IPS DF 19.7 (cell line): ENCODE measurements at places on chromosomes 7 and 10.

- no peak for DNase-seq
These were observed 62.8 kb downstream of the PPP1R3A start for GRCh38 chr7:113856010-113856409.

- DNase-seq: no peak
These were observed at the start of gene IFIT3 for GRCh38 chr10:89327803-89328441. IFIT3 (plus strand) TSS chr10:89327997; CDS start chr10:89328074, 77 bp downstream.

GRCh38 chr10:113438652-113439051 is 114.2 kb upstream of the HABP2 start:
- no peak for DNase-seq

GRCh38 chr10:118139321-118139720 is 92.6 kb upstream of the RAB11FIP2 start:
- no peak for DNase-seq

DNA sequence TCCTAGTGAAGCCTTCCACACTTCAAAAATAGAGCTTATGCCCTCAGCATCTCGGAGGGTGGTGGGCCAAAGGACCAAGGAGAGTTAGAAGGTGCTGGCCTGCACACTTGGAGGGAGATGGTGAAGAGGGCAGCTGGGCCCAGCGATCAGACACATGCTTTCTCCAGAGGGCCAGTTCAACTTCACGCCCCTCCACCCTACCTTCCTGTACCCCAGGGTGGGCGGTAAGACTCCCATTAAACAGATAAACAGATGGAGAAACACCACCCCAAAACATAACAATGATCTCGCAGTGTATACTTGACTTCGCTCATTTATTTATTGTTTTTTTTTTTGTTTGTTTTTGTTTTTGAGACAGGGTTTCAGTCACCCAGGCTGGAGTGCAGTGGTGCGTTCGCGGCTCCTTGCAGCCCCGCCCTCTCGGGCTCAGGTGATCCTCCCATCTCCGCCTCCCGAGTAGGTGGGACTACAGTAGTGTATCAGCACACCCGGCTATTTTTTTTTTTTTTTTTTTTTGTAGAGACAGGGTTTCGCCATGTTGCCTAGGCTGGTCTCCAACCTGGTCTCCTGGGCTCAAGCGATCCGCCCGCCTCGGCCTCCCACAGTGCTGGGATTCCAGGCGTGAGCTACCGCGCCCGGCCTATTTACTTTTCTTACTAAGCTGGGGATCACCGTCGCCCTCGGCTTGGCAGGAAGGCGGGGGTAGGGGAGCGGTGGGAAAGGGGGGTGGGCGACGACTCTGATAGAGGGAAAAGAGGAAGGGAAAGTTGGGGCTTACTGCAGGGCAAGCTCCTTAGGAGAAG is 1.8 kb downstream of the C10orf95 start:
- DNase-seq: no peak

- peak; percentile 69 for DNase-seq
These were observed at the start of gene RAB19 for GRCh38 chr7:140403878-140404564. RAB19 (plus strand) TSS chr7:140404058; CDS start chr7:140407647, 3,589 bp downstream.

GRCh38 chr10:131573256-131573655 is 261.7 kb upstream of the TCERG1L start:
- no peak for DNase-seq

GRCh38 chr7:135320268-135320667 is 86.6 kb downstream of the STRA8 start:
- DNase-seq: no peak

DNA sequence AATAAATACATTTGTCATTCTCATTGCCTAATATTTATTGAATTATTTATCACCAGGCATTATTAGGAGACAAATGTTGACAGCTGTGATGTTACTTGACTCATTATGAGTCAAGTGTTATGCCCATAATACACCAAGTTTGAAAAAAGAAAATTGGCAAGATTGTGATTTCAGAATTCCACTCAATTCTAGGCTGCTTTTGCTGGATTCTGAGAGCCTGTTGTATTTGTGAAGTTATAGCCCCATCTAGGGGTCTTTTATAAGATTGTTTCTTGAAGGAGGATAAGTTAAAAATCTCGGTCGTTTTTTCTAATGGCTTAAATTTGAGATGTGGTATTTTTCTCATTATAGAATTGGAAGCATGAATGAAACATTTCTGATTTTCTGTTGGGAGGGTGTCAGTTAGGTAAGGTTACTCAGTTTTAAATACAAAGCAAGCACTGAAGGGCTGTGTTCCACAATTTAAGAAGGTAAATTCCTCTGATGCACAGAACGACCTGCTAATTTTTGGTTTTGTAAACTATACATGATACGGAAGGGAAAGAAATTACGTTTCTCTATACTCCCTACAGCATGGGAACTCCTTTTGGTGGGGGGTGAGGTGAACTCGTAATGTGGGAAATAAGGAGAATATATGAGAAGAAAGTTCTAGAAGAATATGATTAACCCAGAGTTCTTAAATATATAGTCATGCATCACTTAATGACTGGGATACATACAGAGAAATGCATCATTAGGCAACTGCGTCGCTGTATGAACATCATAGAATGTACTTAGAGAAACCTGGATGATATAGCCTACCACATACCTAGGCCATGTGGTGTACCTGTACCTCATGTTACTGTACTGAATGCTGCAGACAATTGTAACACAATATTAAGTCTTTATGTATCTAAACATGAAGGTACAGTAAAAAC is 2.6 kb downstream of the STK31 start:
- no peak for DNase-seq

DNA sequence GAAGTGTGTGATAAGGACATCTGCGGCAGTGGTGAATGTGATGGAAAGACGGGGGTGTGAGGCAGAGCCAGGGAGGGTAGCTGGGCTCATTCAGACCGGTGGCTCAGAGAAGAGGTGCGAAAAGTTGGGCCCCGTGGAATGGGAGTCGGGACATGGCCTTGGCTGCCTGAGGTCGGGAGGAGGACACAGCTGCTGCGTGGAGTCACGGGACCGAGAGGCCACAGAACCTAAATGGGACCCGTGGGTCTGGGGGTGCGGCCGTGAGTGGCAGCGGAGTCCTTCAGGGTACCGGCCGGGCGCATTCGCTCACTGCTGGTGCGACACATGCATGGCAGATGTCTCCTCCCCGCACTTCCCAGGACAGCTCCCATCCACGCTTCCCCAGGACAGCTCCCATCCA is 22.9 kb upstream of the LARP4B start:
- DNase-seq: no peak

- DNase-seq: no peak
These were observed 52.0 kb upstream of the FIGNL1 start for GRCh38 chr7:50502001-50502684.

DNA sequence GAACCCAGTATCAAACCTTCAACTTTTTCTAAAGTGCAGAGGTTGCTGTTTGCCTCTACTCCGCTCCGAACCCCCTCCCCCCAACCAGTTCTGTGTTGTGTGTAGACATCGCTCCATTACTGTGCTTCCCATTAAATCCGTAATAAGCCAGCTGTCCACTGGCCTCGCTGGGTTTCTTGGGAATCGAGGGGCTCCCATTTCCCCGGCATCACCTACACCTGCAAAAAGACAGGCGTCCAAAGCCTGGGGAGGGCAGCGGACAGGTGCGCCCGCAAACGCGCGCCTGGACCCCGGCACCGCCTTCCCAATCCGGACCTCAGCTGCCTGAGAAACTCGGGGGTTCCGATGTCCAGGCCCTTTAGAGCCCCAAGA is 631 bp downstream of the RTKN2 start:
- no peak for DNase-seq

DNA sequence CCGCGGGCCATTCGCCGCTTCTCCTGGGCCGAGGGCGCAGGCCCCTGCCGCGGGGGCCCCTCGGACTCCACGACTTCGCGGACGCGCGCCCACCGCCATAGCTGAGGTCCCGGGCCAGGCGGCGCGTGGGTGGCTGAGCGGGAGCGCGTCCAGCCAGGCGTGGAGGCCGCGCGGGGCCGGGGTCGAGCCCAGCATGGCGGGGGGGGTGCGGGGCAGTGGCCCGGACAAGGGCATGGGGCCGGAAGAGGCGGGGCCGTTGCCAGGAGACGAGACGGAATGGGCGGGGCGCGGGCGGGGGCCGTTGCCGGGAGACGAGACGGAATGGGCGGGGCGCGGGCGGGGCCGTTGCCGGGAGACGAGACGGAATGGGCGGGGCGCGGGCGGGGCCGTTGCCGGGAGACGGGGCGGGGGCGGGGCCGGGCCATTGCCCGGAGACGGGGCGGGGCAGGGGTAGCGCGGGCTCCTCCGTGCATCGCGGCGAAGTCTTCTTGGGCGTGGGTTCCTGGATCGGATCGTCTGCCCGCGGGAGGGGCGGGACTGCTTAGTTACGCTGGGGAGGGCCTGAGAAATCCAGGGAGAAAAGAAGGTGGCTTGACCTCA is 14.8 kb downstream of the ADAM8 start:
- DNase-seq: no peak

GRCh38 chr7:95238252-95238943 is 85.9 kb downstream of the PON1 start:
- no peak for DNase-seq

- no peak for DNase-seq
These were observed at the start of gene IL6 for GRCh38 chr7:22726907-22727713. IL6 (plus strand) TSS chr7:22727200; CDS start chr7:22727263, 63 bp downstream.

DNA sequence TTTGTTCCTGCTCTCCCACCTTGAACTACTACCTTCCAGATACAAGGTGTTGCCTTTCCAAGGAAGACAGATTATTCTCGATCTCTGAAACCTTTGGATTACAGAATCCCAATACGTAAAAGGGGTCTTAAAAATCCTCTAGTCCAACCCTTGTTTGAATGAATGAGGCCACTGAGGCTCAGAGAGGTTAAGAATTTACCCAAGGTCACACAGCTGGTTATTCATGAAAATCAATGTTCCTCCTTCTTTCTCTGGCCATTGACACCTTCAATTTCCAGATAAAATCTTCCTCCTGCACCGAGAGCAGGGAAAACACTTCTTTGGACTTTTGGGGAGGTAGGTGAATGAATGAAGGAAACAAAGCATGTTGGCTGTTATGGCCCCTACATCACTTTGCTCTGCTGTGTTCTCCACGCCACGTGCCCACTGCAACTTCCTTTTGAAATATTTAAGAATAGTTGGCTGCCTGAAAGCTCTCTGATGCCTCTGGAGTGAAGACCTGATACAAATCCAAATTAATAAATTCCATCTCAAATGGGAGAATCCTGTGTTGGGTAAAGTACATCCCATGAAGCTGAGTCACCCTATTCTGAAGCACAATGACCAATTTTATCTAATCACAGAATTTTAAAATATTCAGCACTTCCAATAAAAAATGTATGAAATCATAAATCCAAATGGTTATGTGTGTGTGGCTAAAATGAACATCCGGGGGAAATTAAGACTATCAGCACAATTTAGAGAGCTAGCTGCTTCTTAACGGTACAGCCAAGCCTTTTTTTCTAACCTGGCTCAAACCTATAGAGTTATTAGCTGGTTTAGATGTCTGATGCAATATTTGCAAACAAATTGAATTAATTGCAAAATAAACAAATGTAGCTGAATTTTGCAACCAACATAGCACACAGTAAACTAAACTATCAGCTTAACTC is 7.3 kb downstream of the SVIL start:
- DNase-seq: no peak

DNA sequence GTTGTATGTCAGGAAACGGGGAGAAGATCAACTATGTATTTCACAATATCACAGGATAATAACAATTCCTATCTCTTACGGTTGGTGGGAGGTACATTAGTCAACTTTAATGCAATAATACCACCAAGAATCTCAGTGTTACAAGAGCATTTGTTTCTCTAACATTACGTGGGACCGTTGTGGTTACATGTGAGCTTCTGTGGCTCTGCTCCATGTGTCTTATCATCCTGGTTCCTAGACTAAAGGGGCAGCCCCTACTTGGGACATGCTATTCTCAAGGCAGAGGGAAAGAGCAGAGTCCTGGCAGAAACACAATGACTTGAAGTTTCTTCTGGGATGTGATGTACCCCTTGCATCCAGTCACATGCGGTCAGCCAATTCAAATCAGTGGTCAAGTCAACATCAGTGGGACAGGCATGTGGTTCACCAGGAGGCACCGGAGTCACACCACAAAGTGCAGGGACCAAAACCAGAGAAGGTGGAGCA is 2.5 kb upstream of the ZNF22 start:
- no peak for DNase-seq

- no peak for DNase-seq
These were observed 198.8 kb upstream of the KLF14 start for GRCh38 chr7:130932667-130933432.

DNA sequence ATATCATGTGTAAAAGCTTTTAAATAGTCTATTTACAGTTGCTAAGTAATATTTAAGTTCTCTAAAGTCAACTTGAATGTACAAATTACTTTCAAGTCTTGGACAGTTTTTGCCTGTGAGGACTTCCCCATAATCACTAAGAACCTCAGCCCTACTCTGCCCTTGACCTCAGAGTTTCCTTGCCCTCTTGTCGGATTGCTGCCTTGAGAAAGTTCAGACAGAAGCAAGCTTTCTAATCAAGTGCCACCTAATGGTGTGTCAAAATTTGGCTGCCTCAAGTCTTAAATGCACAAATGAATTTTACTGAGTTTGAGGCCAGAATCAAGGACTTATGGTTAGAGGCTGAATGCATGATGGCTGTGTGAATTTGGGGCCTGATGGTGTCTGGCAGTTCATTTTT is 88.3 kb upstream of the KAT6B start:
- no peak for DNase-seq

DNA sequence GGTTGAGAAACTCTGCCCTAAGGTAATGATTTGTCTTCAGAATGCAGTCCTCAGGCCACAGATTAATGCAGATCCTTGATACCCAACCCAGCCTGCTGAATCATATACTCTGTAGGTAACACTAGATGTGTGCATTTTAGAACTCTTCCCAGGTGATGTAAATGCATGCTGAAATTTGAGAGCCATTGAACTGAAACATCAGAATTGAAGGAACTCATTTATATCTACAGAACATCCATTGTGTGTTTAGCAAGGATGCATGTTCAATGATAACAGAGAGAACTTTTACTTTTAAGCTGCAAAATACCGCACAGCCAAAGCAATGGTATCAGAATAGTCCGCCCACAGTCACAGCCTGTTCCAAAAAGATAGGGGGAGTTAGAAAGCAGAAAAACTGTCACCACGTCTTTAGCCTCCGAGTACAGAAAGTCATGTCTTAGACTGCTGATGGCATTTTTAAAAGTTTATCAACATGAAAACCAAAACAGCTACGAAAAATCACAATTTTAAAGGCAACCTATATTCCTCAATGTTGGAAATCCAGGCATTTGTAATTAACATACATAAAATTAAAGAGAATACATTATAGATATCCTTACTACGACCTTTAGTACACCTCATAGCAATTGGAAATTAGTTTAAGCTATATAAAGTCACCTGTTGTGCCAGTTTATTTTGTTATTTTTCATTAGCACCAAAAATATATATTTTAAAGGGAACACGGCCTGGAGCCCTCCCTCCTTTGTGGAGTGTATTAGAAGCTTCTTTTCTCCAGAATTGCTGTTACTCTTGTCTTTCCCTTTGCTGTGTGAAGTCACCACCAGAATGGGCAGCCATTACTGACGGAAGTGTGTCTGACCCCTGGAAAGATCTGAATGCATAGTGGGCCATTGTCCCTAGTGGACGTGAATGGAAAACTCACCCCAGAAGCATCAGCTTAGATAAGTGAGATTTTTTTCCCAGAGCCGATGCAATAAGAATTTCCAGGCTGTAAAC is 65.8 kb upstream of the PRKAR2B start:
- no peak for DNase-seq
